ENCODE measurements at places on chromosomes 4 and X.
A peak's percentile ranks its signal among the peaks of the same experiment; 100 is the strongest.

- DNase-seq: no peak
Observed at GRCh38 chr4:79653871-79654270, 245.8 kb upstream of the GK2 start.

DNA sequence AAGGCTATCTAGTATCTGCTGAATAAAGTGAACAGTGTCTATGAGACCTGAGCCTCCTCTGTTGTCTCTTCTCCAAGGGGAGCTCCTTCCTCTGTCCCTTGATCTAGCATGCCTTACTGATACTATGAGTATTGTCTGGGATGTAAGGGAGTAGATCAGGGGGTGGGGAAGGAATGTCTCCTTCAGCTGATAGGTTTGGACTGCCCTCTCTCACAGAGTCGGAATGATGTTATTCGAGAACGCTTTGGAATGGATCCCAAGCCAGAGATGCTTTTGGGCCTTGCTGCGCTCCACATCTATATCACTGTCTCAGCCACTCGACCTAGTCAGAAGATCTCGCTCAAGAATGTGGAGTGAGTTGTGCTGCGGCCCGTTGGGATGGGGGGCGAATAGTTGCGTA is 68.3 kb upstream of the PRPS1 start:
- DNase-seq: no peak

- no peak for DNase-seq
Observed at GRCh38 chr4:169723207-169723965, 34.4 kb downstream of the HPF1 start.

- DNase-seq: peak; percentile 12
Observed at GRCh38 chrX:103554687-103555424, 30.5 kb upstream of the TCEAL4 start.

- DNase-seq: no peak
Observed at GRCh38 chr4:108263057-108263456, 94.3 kb upstream of the LEF1 start.

DNA sequence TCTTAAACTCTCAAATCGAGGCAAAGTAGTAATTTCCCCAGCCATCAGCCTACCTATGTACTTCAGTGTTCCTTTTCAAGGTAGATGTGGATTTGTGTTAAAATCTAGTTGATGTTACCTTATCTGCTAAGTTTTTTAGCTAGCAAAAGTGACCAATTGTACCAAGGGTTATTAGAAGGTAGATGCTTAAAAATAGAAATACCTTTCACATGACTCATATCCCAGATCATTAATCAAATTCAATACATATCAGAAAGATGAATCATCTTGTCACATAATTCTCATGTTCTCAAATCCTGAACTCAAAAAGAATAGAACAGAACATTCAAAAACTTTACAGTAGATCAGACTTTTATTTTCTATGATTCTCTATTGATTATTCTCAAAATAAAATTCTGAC is 3.5 kb downstream of the ENAM start:
- no peak for DNase-seq

DNA sequence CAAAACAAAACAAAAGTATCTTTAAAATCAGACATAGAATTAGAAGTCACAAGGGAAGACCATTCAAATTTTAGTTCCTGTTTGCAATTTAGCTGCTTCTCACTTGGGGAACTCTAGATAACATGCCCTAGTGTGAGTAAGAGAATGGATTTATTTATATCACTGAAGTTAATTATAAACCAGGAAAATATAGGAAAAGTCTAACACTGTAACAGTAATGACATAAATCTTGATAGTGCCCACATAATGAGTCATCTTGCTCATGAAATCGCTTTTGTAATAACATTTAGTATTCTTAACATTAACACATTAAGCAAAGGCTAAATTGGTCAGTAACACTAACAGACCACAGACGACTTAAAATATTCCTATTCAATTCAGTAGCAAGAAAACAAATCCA is 710.7 kb downstream of the STPG2 start:
- DNase-seq: no peak

- DNase-seq: no peak
Observed at GRCh38 chr4:41281038-41281634, 24.4 kb downstream of the UCHL1 start.

DNA sequence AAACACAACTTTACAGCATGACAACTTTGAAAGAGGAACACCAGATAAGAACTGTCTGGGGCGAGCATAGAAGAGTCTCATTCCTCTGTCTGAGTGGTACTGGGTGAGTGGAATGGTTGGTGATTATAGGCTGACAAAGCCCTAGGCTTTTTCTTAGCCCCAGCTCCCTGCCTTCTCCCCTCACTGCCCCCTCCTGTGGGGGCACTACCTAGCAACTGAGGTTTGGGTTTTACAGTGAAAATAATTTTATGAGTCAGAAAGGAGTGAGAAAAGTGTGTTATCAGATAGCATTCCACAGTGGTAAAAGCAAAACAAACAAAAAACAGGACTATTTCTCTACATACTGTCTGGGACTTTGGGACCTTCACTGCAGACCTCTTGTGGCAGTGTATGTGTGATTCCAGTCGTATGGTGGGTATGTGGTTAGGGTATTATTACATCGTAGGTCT is 10.5 kb upstream of the TMEM165 start:
- no peak for DNase-seq

- no peak for DNase-seq
Observed at GRCh38 chr4:158787709-158788475, 19.1 kb downstream of the FNIP2 start.

- no peak for DNase-seq
Observed at GRCh38 chr4:127448986-127449385, 183.8 kb upstream of the INTU start.

GRCh38 chrX:19855700-19856381 is 31.6 kb downstream of the SH3KBP1 start:
- no peak for DNase-seq

- no peak for DNase-seq
Observed at GRCh38 chr4:107304699-107305286, 268.7 kb upstream of the DKK2 start.

GRCh38 chr4:143921181-143921580 is 15.8 kb upstream of the GYPE start:
- DNase-seq: no peak

- no peak for DNase-seq
Observed at GRCh38 chrX:95893636-95894035, 791.0 kb upstream of the DIAPH2 start.

DNA sequence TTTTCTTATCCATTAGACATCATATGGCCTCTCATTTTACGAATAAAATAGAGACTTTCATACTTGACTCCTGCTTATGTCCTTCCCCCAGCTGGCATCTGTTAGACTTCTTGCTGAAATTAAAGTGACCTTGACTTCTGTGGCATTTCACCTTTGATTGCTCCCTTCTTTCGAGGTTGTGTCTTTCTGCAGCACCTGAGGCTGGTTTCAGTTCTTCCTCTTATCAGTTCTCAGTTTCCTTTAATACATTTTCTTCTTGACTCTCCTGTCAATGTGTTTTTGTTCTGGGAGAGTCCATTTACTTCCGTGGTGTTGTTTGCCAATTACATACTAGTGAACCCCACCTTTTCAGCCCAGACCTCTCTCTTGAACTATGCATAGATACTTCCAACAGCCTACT is 81.6 kb downstream of the RBPJ start:
- no peak for DNase-seq

DNA sequence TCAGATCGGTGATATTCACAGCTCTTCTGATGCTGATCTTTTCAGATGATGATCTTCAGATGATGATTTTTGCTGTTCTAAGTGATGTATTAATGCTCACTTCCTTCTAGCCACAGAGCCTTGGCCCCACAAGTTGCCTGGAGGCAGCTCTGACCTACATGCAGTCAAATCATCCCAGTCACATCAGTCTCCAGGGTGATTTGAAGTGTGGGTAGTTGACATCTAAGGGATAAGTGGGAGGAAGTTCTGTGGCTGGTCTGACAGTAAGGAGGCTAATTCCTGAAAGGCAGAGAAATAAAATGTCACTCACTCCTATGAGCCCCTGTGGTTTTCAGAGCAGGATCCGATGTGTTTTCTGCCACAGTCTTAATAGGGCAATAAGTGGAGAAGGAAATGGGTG is 79.8 kb upstream of the RPL34 start:
- no peak for DNase-seq

DNA sequence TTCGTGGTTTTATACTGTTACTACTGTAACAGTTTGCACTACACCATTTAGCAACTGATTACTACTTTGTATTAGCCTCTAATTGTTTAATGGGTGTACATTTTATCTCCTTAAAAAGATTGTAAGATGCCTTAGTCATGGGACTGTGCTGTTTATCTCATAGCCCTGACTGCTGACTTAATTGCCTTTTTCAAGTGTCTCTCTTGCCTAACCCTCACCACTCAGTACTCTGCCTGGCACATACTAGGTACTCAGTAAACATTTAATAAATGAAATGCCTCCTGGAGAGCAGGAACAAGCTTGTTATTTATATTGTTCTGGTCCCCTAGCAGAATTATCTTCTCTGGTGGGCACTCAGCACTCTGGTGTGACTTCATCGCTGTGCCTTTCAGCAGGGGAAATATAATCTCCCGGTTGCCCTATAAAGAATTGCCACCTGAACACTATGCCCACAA is 1.7 kb upstream of the STIM2 start:
- no peak for DNase-seq

- no peak for DNase-seq
Observed at GRCh38 chrX:111648802-111649201, 32.2 kb upstream of the ALG13 start.

DNA sequence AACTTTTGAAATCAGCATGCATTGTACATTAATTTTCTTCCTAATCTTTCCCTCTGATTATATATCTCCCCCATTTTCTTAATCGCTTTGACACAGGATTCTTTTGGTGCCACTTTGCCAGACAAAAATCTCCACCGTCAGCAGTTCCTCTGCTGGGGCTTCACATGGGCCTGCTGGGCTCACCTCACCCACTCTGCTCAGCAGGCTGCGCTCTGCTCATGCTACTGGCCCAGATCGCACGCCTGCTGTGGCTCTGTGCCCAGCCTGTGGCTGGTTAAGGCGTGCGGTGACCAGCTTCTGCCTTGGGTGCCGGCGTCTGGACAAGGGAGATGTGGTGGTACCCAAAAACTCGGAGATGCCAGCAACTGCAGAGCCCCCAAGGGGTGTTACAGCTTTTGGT is 31.1 kb downstream of the UCHL1 start:
- DNase-seq: no peak

GRCh38 chr4:119597377-119597776 is 31.2 kb downstream of the PDE5A start:
- no peak for DNase-seq

DNA sequence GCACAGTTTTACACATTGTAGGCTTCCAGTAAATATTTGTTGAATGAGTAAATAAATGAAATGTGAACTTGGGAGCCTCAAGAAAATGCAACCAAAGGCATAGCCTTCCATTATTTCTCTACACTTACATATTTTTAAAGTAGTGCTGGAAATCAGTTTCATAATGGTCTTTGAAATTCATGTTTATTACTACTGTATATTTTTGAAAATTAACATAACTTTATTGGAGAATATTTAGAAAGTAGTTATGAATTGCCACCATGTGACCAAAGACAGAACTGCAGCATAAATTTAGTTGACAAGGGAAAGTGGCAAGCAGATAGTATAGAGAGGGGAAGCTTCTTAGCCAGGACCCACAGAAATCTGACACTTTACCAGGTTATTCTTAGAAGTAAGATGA is 6.4 kb downstream of the TCEAL8 start:
- DNase-seq: no peak

- DNase-seq: no peak
Observed at GRCh38 chrX:76434103-76434741, 6.7 kb downstream of the MAGEE1 start.

DNA sequence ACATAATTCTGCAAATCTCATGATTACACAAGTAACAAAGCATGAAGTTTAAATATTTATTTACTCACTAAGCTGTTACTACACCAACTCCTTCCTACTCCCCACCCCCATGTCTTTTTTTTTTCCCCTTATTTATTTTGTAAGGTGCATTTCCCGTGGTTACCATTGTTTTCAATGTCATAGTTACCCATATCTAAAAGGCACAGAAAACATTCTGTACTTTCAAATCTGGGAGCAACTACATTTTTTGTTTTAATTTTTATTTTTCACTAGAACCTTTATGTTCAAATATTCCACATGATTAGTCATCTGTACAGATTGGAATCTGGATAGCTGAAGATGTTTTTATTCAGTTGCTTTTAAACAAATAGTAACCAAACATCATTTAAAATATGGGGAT is 62.8 kb downstream of the PPP3CA start:
- DNase-seq: no peak

GRCh38 chr4:183356173-183356830 is 34.1 kb upstream of the CLDN24 start:
- DNase-seq: no peak

- no peak for DNase-seq
Observed at GRCh38 chrX:125710403-125711062, 390.9 kb downstream of the TEX13C start.

GRCh38 chrX:118717678-118718391 is 9.6 kb upstream of the IL13RA1 start:
- DNase-seq: no peak

DNA sequence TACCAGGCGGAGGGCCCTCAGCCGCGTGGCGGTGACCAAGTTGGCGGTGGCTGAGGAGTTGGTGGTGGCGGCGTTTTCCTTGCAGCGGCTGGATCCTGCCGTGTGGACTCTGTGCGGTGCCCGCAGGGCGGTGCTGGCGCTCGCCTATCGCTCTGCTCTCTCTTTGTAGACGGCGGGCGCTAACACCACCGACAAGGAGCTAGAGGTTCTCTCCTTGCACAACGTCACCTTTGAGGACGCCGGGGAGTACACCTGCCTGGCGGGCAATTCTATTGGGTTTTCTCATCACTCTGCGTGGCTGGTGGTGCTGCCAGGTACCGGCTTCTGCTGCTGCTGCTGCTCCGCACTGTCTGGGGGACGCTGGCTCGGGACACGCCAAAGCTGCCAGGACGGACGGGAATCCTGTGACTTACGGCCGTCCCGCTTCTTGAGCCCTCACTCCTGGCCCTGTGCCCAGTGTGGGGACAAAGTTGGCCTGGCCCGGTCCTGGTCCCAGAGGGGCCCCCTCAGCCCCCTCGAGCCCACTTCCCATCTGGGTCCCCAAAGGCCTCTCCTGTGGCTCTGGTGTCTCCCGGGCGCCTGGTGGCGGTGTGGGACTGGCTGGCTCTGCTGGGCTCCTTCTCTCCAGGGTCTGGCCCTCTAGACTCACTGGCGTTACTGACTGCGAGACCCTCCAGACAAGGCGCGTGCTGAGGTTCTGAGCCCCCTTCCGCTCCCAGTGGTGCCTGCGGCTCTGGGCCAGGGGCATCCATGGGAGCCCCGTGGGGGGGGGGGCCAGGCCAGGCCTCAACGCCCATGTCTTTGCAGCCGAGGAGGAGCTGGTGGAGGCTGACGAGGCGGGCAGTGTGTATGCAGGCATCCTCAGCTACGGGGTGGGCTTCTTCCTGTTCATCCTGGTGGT is 10.7 kb downstream of the FGFR3 start:
- no peak for DNase-seq

- DNase-seq: no peak
Observed at GRCh38 chr4:148441624-148441985, 609 bp downstream of the NR3C2 start.

All from stimulated activated CD8-positive, alpha-beta memory T cell treated with anti-CD3 and anti-CD28 coated beads, Interleukin-4, amount 100 ng/mL, for 4 hours (primary cell).